ENCODE measurements at places on chromosomes 13 and 19.
A peak's percentile ranks its signal among the peaks of the same experiment; 100 is the strongest.

DNA sequence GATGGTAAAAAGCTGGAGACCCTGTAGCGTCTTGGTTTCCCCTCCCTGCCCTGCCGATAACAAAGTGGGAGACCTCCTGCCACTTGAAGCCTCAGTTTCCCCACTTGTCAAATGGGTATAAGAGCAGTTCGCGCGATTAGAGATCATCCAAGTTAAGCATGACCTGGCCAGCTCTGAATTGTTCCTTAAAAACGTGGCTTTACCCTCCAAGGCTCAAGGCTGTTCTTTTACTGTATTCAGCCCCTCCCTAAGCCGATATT is 421 bp downstream of the TNPO2 start:
- peak; percentile 39 for DNase-seq

DNA sequence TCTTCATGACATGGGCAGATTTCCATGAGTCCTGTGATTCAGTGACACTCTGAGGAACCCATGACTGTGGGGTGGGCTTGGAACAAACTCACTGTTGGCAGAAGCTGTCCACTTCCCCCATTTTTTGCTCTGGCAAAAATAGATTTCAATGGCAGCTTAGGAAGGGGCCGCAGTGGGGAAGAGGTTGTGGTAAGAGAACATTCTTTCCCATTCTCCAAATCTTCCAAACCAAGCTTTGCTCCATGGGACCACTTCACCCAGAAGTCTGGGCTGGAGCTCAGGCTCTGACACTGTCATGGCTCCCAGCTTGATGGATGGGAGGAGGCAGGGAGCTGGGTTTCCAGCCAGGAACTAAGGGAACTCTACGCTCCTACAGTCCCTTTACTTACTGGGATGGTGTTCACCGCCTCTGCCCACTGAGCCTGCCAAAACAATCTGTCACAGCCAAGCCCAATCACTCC is 24.9 kb upstream of the MEDAG start:
- no peak for DNase-seq

- DNase-seq, result no peak
Measured at GRCh38 chr19:58510084-58510862, 1.5 kb downstream of the SLC27A5 start.

- DNase-seq, result peak; percentile 73
Measured at GRCh38 chr19:35710784-35711723, 6.7 kb downstream of the ZBTB32 start.

DNA sequence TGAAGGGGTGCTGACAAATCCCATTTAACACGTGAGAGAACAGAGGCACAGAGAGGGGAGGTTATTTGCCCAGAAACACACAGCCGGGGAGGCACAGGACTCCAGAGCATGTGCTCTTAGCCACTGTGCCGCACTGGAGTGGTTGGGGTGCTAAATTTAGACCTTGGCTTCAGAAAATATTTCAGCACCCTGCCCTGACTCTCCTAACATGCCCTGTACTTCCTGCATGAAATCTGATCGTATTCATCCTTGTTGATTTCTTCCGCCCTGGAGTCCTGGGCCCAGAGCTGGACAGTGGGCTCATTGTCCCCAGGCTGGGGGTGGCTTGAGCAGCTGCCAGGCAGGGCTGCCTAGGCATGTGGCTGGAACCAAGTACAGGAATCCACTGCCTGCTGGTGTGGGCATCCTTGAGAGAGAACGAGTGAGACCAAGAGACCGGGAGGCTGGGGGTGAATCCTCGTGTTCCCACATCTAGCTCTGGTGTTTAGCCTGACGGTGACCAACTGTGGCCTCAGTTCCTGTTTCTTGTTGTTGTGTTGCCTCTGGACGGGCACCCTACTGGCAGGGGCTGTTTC is 5.3 kb downstream of the SLC27A1 start:
- DNase-seq, result no peak

GRCh38 chr19:18443831-18444230 is 5.9 kb upstream of the ISYNA1 start:
- DNase-seq, result no peak

DNA sequence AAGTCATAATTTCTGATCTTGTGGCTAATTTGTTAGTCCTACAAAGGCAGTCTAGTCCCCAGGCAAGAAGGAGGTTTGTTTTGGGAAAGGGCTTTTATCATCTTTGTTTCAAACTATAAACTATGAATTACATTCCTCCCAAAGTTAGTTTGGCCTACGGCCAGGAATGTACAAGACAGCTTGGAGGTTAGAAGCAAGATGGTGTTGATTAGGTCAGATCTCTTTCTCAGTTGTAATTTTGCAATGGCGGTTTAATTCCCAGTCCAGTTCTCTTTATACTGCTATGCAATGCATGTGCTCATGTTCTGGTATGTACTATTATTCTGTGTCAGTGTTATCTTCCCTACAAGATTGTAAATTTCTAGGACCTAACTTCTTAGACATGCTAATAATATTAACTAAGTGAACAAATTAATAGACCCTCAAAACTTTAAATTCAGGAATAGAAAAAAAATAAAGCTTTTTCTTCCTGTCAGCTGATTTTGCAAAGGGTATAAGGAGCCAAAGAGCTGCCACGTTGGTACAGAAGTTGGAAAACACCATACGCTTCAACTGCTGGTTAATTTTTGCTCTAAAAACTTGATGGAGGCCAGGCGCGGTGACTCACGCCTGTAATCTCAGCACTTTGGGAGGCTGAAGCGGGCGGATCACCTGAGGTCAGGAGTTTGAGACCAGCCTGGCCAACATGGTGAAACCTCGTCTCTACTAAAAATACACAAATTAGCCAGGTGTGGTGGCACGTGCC is 1.3 kb upstream of the DNAJC15 start:
- DNase-seq, result no peak

DNA sequence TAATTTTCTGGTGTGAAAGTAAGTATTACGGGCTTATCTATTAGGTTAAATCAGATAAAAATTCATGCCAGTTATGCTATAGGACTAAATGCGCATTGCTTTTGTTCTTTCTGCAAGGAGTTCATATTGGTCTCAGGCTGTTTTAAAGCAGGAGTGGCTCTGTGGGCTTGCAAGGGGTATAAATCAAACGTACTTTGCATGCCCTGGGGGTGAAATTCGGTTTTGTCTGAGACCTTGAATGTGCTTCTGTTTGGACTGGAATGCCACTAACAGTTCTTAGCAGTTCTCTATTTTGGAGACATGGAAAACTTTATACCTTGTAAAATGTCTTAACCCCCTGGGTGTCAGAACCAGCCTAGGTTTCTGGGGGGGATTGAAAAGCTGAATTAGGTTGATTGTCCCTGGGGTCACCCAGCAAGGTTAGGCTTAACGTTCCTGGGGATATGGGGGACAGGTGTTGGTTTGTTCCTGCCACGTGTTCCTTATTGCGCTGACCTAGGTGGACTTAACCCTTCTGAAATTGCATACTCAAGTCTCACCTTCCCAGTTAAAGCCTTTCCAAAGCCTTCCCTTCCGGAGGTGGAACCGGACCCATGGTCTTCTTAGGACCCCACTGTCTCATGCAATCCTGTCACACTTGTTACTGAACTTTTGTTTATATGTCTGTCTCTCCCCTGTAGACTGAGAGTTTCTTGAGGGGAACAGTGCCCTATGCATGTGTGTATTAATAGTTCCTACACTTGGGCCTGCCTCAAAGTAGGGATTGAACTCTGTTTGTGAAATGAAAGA is 182.2 kb downstream of the LMO7 start:
- DNase-seq, result no peak

DNA sequence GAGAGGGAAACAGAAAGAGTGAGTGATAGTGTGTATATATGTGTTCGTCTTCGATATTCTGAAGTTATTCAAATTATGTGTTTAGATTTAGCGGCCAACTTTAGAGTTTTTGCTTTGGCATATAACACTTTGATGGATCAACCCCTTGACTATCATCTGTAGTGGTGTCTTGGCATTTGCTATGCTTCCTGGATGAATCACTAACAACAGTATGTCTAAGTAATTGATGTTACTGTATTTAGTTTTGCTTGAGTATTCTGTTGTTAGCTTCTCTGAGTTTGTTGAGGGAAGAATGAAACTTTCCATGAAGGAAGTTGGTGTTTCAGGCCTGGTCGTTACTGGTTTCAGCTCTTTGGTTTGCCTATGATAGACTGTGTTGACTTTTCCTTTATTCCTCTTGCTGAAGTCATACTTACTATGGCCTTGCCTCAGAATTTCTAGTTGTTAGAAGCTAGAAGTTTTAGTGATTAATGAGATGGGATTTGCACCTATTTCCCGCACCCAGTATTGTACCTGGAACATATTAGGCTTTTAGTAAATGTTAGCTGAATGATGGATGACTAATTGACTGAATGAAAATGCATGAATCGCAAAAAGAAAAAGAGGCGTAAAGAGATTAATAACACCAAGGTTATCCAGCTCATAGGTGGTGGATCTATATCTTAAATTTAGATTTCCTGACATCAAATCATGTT is 20.7 kb downstream of the NDFIP2 start:
- no peak for DNase-seq

GRCh38 chr19:47264629-47265028 is 8.3 kb downstream of the CCDC9 start:
- DNase-seq, result no peak

DNA sequence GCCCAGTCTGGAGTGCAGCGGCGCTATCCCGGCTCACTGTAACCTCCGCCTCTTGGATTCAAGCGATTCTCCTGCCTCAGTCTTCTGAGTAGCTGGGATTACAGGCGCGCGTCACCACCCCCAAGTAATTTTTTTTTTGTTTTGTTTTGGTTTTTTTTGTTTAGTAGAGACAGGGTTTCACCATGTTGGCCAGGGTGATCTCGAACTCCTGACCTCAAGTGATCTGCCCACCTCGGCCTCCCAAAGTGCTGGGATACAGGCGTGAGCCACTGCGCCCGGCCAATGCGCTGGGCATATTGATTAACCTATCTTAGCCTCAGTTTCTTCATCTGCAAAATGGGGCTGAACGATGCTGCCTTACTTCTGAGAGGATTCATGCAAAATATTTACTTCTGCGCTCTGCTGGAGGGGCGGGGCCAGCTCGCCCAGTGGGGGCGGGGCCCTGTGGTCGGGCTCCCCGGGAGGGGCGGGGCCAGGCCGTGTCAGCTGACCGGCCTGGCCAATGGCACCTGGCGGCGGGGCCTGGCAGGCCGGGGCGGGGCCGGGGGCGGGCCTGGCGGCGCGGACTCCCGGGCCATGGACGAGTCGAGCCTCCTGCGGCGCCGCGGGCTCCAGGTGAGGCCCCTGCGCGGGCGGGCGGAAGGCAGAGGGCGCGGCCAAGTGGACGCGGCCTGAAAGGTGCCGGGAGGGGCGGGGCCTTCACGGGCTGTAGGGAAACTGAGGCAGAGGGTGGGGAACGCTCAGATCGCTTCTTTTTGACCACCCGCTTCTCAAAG is at the start of gene MAST3:
TSS of gene MAST3 (plus strand) at position 562 of the 776 bp plus-strand sequence. CDS start at position 577, 15 bp downstream.
- DNase-seq, result peak; percentile 93

- DNase-seq, result no peak
Measured at GRCh38 chr19:39187552-39187943, 9.2 kb upstream of the NCCRP1 start.

- no peak for DNase-seq
Measured at GRCh38 chr13:34420702-34421346, 521.2 kb upstream of the NBEA start.

DNA sequence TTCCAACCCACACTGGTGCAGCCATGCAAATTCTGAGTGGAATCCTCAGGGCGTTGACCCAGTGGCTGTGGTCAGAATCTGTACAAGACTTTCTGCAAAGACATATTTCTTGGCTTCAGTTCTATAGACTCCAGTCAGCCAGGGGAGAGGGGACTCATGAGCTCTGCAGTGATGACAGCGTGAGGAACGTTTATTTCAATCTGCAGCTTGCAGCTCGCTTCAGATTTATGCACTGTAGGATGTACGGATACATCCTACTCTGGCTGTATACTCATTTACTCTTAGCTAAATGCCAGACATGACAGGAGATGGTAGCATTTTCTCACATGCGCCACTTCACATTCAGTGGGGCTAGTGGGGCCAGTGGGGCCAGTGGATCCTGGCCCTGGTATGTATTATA is 276.1 kb downstream of the FGF9 start:
- DNase-seq, result no peak

- no peak for DNase-seq
Measured at GRCh38 chr13:106104281-106104901, 431.1 kb downstream of the EFNB2 start.

- no peak for DNase-seq
Measured at GRCh38 chr19:58154287-58154678, 3.7 kb upstream of the ZNF329 start.

DNA sequence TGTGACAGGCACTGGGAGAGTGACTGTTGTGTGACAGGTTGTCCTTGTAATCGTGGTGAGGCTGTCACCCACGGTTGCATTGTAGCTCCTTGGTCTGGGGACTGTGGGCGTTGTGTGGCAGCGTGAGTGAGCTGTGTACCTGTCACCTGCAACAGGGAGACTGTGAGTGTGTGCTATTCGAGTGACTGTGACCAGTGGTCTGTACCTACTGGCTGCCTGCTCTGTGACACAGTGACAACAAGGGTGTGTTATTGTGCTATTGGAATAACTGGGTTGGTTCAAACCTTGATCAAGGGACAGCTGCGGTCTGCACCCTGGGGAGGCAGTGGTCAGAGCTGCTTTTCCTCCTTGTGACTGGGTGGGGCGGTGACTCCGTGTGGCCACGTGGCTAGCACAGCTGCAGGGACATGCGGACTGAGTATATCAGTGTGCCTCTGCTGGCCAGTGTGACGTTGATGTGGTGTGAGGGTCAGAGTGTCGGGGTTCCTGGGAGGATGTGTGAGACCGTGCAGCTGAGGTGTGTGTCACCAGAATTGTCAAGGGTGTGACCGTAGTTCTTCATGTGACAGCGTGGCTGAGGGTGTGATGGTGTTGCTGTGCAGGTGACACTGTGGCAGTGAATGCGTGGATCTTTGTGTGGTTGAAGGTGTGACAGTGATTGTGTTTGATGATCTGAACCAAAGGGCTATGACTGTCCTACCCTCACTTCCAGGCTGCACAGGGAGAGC is 10.1 kb upstream of the NFIX start:
- peak; percentile 70 for DNase-seq

GRCh38 chr19:52226652-52227051 is 36.8 kb downstream of the PPP2R1A start:
- no peak for DNase-seq

GRCh38 chr13:63944911-63945310 is 2529.3 kb upstream of the PCDH20 start:
- DNase-seq, result no peak

DNA sequence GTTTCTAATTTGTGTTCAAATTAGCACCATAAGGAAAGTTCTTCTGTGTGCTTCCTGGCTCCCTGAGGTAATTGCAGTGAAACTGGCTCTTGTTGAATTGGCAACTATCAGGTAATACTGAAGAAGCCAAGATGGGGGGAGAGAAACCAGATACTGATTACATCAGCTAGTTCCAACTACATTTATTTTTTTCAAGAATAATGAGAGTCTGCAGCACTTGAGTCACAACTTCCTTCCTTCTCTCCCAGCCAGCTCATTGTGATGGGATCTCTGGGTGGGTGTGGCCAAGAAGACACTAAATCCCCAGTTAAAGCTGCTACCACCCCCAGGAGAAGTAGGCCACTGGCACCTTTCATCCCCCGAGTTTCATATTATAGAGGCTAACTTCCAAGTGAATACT is 100.7 kb upstream of the RXFP2 start:
- DNase-seq, result no peak

GRCh38 chr19:20371911-20372310 is 193.7 kb downstream of the ZNF737 start:
- no peak for DNase-seq

Measured in B cell (primary cell).